ENCODE measurements at places on chromosomes 6 and 20. TPM values are rescaled to one million over a fixed set of nuclear protein-coding genes. Genes with fewer than 3 reads are reported as not detected.
A peak's percentile ranks its signal among the peaks of the same experiment; 100 is the strongest.

Gene CLVS2
- total RNA-seq, result 0.53 TPM

Gene EFCAB8
- total RNA-seq, result 0.22 TPM

Gene HLA-DRA
- 30.7 TPM for total RNA-seq

Gene SLCO4A1
- total RNA-seq, result 0.53 TPM

Gene PNLDC1
- 0.22 TPM for total RNA-seq

GRCh38 chr6:42171813-42172581 is 1.2 kb upstream of the GUCA1A start:
- H3K4me1 ChIP-seq, result no peaks in the 10 kb centered on the region
- no peak for DNase-seq
- H3K4me3 ChIP-seq, result no peak overlapping the region
- no peaks in the 10 kb centered on the region for H3K36me3 ChIP-seq

DNA sequence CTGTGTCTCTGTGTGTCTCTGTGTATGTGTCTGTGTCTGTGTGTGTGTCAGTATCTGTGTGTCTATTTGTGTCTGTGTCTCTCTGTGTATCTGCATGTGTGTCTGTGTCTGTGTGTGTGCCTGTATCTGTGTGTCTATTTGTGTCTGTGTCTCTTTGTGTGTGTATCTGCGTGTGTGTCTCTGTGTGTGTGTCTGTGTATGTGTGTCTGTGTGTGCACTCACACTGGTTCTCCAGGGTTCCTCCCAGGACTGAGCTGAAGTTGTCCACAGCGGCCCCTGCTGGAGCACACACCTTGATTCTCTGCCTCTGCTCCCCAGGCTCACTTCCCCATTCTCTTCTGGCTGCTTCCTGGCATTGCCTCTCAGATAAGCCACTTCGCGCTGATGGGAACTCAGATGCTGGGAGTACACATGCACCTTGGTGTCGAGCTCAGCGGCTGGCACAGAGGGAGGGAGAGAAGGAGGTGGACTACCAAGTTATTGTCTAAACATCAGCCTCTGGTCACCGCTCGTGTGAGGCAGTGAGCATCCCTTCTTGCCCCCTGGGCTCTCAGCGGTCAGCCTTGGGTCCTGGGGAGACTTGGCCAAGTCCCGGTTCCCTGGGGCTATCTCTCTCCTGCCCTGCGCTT is 104.9 kb upstream of the NXT1 start:
- peaks cover 4% of the 10 kb centered on the region for H3K27me3 ChIP-seq
- H3K36me3 ChIP-seq, result no peaks in the 10 kb centered on the region
- H3K4me3 ChIP-seq, result no peak overlapping the region
- no peak overlapping the region for H3K27ac ChIP-seq
- DNase-seq, result peak; percentile 67

GRCh38 chr20:20668639-20669038 is 43.8 kb downstream of the RALGAPA2 start:
- H3K27me3 ChIP-seq, result no peaks in the 10 kb centered on the region
- H3K4me1 ChIP-seq, result no peaks in the 10 kb centered on the region
- DNase-seq, result peak; percentile 36

DNA sequence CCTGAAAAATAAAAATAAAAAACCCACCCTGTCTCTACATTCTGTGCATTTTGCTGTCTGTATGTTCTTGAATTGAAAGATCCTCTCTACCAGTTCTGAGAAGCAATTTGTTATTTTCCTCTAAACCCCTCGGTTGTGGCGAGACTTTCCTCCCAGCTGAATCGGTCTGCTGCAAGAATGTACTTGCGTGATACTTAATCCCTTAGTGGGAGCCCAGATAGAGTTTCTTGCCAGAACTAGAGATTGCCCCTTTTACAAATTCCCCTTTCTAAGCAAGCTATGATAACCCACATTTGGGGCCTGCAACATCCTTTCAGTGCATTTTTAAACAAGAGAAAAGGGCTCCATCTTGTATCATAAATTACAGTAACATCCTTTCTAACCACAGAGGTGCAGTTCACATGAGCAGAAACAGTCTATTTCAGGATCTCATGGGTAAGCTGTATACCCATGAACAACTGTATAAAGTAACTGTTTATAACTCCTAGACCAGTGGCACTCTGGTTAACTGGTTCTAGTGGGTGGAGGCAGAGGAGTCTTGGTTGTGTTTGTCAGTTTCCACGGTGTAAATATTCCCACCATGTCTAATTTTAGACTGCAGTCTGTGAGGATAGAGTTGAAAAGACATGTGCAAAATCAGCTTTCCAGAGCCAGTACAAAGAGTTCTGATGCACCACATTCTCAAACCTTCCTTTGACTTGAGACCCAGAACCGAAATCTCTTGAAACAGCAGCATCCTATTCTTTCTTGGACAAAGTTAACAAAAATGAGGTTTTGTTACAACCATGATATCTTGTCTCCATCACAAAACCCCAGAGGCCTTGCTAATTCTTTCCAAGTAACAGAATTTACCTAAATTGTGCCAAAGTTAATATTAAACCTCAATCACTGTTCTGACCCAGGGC is 113.1 kb upstream of the ZNF217 start:
- no peaks in the 10 kb centered on the region for H3K27me3 ChIP-seq
- H3K27ac ChIP-seq, result peak overlapping the region; percentile 82
- H3K4me3 ChIP-seq, result no peak overlapping the region
- peaks cover 17% of the 10 kb centered on the region for H3K4me1 ChIP-seq

- no peak overlapping the region for H3K4me3 ChIP-seq
- no peaks in the 10 kb centered on the region for H3K27me3 ChIP-seq
- no peak for DNase-seq
- no peaks in the 10 kb centered on the region for H3K36me3 ChIP-seq
- H3K4me1 ChIP-seq, result no peaks in the 10 kb centered on the region
These were observed 11.1 kb upstream of the HTR1B start for GRCh38 chr6:77474286-77474956.

- H3K27ac ChIP-seq, result no peak overlapping the region
- no peaks in the 10 kb centered on the region for H3K4me1 ChIP-seq
- H3K36me3 ChIP-seq, result no peaks in the 10 kb centered on the region
- no peak overlapping the region for H3K4me3 ChIP-seq
- H3K27me3 ChIP-seq, result no peaks in the 10 kb centered on the region
These were observed 247.4 kb downstream of the TBC1D32 start for GRCh38 chr6:121086876-121087275.

- H3K4me1 ChIP-seq, result peaks cover 5% of the 10 kb centered on the region
- DNase-seq, result peak; percentile 29
- H3K27ac ChIP-seq, result no peak overlapping the region
- H3K27me3 ChIP-seq, result peaks cover 51% of the 10 kb centered on the region
These were observed 35.2 kb upstream of the HLA-G start for GRCh38 chr6:29792123-29793035.

DNA sequence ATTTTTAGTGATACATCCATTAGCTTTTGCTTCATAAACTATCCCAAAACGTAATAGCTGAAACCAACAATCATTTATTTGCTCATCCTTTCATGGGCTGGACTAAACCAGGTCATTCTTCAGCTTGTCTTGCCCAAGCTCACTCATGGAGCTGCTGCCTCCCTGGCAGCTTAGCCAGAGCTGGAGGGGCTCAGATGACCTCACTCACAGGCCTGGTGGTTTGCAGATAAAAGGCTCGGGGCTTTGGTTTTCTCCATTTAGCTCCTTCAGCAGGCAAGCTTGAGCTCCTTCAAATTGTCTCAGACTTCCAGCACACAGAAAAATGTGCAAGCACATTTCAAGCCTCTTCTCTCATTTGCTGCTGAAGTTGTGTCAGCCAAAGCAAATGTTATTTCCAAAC is 139.1 kb downstream of the BTBD3 start:
- no peak overlapping the region for H3K4me3 ChIP-seq
- DNase-seq, result no peak
- H3K36me3 ChIP-seq, result no peaks in the 10 kb centered on the region

GRCh38 chr20:22797103-22797502 is 212.7 kb upstream of the FOXA2 start:
- peak; percentile 27 for DNase-seq
- H3K27ac ChIP-seq, result peak overlapping the region; percentile 90
- H3K4me3 ChIP-seq, result no peak overlapping the region
- H3K27me3 ChIP-seq, result no peaks in the 10 kb centered on the region
- H3K36me3 ChIP-seq, result no peaks in the 10 kb centered on the region

DNA sequence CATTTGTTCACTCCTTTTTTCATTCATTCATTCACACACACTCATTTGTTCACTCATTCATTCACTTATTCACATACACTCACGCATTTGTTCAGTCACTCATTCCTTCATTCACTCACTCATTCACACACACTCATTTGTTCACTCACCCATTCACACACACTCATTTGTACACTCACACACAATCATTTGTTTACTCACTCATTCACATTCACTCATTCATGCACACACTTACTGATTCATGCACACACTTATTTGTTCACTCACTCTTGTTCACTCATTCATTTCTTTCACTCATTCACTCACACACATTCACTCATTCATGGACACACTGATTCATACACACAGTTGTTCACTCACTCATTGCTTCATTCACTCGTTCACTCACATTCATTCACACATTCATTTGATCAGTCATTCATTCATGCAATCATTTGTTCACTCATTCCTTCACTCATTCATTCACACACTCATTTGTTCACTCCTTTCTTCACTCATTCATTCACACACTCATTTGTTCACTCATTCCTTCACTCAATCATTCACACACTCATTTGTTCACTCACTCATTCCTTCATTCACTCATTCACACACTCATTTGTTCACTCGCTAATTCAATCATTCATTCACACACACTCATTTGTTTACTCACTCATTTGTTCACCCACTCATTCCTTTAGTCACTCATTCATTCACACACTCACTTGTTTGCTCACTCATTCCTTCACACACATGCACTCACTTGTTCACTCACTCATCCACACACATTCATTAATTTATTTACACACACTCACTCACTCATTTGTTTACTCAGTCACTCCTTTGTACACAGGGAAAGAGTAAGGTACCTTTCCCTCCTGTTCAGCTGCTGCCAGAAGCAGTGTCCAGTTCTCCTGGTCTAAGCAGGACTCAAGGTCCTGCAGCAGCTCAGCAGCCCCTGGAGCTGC is 50.7 kb upstream of the BHLHE23 start:
- peaks cover 31% of the 10 kb centered on the region for H3K27me3 ChIP-seq
- H3K4me3 ChIP-seq, result no peak overlapping the region
- no peak overlapping the region for H3K27ac ChIP-seq
- no peaks in the 10 kb centered on the region for H3K36me3 ChIP-seq

DNA sequence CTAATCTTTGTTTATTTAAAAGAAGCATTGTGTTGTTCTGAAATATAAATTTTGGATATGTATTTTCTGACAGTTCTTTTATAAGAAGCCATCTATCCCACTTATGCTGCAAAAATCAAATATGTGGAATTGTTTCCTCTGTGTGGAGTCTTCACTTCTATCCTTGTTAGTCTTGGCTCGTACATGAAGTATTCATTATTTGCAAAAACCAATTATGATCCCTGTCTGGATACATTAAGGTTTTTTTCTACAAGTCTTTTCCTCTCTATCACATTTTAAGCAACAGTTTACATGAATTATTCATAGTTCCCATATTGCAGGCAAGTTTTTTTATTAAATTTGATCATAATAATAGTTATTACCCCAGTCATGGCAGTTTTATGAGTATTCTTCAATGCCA is 490.8 kb upstream of the GJE1 start:
- no peaks in the 10 kb centered on the region for H3K4me1 ChIP-seq
- no peak overlapping the region for H3K27ac ChIP-seq
- no peak overlapping the region for H3K4me3 ChIP-seq
- H3K36me3 ChIP-seq, result no peaks in the 10 kb centered on the region

DNA sequence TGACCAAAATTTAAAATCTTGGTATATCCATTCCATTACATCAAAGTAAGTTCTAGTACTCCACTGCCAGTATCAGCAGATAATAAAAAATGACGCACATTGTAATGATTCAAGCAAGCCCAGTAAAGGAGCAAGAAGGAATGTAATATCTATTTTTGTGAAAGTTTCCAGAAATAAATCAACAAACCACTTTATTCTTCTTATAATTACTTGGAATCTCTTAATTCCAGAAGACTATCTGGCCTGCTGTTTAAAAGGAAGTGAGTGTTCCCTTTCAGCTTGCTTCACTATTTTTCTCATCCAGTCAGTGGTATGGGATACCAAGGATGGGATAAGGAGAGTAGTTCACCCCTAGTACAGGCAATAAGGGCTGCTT is 42.2 kb upstream of the DSE start:
- no peak overlapping the region for H3K4me3 ChIP-seq
- no peaks in the 10 kb centered on the region for H3K4me1 ChIP-seq

DNA sequence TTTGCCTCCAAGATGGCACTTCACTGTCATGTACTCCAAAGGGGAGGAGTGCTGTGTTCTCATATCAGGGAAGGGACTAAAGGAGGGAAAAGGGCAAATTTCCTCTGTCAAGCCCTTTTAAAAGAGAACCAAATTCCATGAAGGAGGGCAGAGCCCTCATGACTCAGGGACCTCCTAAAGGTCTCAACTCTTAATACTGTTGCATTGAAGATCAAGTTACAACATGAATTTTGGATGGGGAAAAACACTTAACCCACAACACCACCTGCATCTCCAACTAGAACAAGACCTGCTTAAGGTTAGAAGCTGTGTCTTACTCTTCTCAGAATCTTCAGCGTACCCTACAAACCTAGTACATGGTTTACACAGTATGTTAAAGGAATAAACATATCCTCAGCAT is 23.7 kb upstream of the FBXO30 start:
- no peak overlapping the region for H3K27ac ChIP-seq
- H3K4me3 ChIP-seq, result no peak overlapping the region
- no peaks in the 10 kb centered on the region for H3K36me3 ChIP-seq
- no peaks in the 10 kb centered on the region for H3K27me3 ChIP-seq

DNA sequence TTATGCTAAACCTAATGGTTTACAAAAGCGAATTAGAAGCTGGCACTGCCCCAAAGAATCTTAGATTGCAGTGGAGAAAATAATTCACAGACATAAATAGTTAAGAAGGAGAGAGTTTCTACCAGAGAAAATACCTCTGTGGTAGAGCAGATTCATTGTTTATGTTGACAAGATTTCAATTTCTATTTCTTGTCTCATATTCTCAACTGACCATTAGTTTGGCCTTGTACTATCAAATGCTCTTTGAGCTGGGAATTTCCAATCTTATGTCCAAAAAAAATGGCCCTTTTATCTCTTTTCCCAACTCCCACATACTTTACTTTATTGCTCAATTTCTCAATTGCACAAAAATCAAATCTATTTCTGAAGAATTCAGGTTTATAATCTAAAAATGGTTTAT is 804.1 kb upstream of the CITED2 start:
- no peaks in the 10 kb centered on the region for H3K36me3 ChIP-seq
- no peak overlapping the region for H3K4me3 ChIP-seq
- peak; percentile 50 for DNase-seq

DNA sequence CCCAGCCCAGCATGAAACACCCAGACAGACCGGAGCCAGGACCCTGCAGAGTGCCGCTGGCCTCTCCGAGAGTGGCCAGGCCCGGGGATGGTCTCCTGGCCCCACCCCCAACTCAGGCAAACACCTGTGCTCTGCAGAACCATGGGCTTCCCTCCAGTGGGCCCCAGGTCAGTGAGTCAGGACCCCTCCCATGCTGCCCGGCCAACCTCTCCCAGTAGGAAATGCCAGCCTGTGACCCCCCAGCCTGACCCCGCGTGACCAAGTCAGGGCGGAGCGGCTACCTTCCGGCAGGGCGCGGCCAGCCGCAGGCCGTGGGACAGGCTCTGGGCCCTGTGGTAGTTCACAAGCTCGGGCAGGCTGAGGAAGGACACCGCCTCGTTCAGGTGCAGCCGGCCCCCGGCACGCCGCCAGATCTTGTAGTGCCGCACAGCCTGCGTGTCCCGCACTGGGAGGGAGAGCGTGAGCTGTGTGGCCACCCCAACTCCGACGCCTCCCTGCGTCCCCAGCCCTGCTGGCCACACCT is 3.2 kb downstream of the PTK6 start:
- H3K36me3 ChIP-seq, result no peaks in the 10 kb centered on the region
- no peak for DNase-seq
- no peak overlapping the region for H3K27ac ChIP-seq
- no peak overlapping the region for H3K4me3 ChIP-seq
- H3K4me1 ChIP-seq, result peaks cover 30% of the 10 kb centered on the region

All from muscle of leg (tissue), 16 donors.